Adrenal gland (tissue), 19 donors: ENCODE measurements at places on chromosomes 11 and 22. TPM values are rescaled to one million over a fixed set of nuclear protein-coding genes. Genes with fewer than 3 reads are reported as not detected.

DNA sequence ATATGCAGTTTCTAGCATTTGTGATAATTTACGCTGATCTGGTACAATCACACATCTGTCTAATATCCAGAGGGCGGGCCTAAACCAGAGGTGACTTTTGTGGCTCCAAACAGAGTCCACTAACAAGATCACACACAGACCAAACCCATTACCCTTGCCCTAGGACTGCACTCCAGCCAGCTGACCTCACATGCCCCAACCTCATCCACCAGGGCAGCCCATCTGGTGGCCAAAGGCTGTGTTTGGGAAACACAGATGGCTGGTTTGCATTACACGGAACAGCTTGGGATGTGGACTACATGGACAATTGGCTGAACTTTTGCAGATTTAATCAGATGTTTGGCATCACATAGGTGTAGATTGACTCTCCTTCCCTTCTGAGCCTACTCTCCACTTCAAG, 228.2 kb downstream of the GRIK4 start:
- no peaks in the 10 kb centered on the region for H3K27me3 ChIP-seq
- no peaks in the 10 kb centered on the region for H3K4me1 ChIP-seq
- H3K36me3 ChIP-seq, result no peaks in the 10 kb centered on the region
- no peak for DNase-seq

ABTB2 gene
- total RNA-seq, result 5.4 TPM

DNA sequence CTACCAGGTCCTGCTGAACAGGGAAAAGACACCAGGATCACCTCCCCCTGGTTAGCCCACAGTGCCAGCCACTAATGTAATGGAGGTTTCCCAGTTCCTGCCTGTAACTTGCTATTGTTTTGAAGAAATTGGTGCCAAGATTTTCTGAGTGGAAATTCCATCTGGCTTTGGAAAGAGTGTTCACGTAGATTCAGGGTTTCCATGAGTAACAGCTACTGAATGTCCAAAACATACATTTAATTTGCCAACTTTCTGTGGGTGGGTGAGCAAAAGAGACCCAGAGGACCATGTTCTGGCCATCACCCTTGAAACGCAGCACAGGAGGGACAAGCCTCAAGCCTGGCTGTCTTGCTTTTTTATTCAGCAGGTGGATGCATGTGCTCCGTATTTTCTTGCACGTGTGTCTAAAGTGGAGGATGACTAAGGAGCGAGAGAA, 8.8 kb upstream of the DKK3 start:
- no peaks in the 10 kb centered on the region for H3K36me3 ChIP-seq
- H3K27me3 ChIP-seq, result no peaks in the 10 kb centered on the region
- peak overlapping the region; percentile 26 for H3K27ac ChIP-seq

- H3K27me3 ChIP-seq, result no peaks in the 10 kb centered on the region
- H3K36me3 ChIP-seq, result no peaks in the 10 kb centered on the region
- H3K4me3 ChIP-seq, result no peak overlapping the region
- no peaks in the 10 kb centered on the region for H3K4me1 ChIP-seq
- DNase-seq, result no peak
These were observed 319.8 kb downstream of the INSC start for GRCh38 chr11:15434529-15434928.

DNA sequence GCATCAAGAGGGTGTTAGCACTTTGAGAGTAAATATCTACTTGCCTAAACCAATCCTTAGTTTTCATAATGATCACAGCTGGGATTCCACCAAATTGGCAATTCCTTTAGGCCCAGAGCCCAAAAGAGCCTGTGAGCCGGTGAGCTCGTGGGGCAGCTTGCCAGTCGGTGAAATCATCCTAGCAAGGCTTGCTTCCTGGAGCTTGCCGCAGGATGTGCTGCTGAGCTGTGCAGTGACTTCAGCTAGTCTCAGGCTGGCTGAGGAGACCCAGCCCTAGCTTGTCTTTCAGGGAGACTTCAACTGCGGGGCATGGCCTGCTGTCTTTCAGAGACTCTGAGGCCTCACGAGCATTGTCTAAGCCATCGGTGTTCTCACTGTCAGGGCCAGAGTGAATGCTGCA, 73.6 kb upstream of the SUSD2 start:
- DNase-seq, result peak; percentile 86
- H3K36me3 ChIP-seq, result no peaks in the 10 kb centered on the region
- H3K27ac ChIP-seq, result peak overlapping the region; percentile 71
- H3K4me3 ChIP-seq, result no peak overlapping the region

GRCh38 chr11:46560300-46560991, 33.4 kb downstream of the AMBRA1 start:
- peak overlapping the region; percentile 5 for H3K4me3 ChIP-seq
- no peaks in the 10 kb centered on the region for H3K27me3 ChIP-seq
- peaks cover 54% of the 10 kb centered on the region for H3K4me1 ChIP-seq
- H3K36me3 ChIP-seq, result no peaks in the 10 kb centered on the region
- no peak for DNase-seq

GRCh38 chr11:113519989-113520613, 44.9 kb upstream of the DRD2 start:
- no peaks in the 10 kb centered on the region for H3K4me1 ChIP-seq
- no peaks in the 10 kb centered on the region for H3K36me3 ChIP-seq
- no peak for DNase-seq
- H3K4me3 ChIP-seq, result no peak overlapping the region
- H3K27me3 ChIP-seq, result no peaks in the 10 kb centered on the region

- H3K27me3 ChIP-seq, result no peaks in the 10 kb centered on the region
- H3K36me3 ChIP-seq, result no peaks in the 10 kb centered on the region
- no peak for DNase-seq
- no peak overlapping the region for H3K27ac ChIP-seq
- no peak overlapping the region for H3K4me3 ChIP-seq
These were observed 57.4 kb downstream of the AHNAK start for GRCh38 chr11:62489204-62489603.

SLC25A45 gene
- 8.1 TPM for total RNA-seq

PHLDA2 gene
- 8.7 TPM for total RNA-seq
